ENCODE measurements at places on chromosomes 6 and 20.

DNA sequence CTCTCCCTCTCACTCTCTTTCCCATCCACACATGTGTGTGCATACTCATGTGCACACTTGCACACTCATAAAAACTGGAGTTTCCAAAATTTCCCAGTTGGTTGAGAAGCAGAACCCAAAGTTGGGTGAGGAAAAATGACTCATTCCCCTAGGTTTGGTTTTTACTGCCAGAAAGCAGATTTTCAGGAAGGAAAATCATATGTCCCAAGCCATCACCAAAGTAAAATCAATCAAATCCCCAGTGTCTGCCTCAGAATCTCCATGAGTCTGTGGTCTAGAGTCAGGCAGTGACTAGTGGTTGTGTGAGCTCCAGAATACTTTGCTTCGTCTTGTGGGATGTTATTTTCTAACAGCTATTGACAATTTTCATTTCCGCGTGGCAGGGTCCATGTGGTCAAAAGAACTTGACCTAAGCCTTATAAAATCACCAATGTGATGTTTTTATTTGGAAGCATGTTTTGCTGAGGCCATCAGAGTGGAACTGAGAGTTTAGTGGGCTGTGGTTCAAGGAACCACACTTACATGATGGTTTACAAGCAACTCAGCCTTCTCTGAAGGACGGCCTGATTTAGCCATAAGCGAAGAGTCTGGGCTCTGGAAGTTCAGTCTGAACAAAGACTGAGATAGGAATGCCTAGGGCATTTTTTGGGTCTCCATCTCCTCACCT is 81.9 kb upstream of the CCN6 start:
- no peak for DNase-seq

- no peak for DNase-seq
Measured at GRCh38 chr20:22703843-22704242, 119.5 kb upstream of the FOXA2 start.

GRCh38 chr20:57685146-57685758 is 24.6 kb downstream of the PMEPA1 start:
- DNase-seq = peak; percentile 43

DNA sequence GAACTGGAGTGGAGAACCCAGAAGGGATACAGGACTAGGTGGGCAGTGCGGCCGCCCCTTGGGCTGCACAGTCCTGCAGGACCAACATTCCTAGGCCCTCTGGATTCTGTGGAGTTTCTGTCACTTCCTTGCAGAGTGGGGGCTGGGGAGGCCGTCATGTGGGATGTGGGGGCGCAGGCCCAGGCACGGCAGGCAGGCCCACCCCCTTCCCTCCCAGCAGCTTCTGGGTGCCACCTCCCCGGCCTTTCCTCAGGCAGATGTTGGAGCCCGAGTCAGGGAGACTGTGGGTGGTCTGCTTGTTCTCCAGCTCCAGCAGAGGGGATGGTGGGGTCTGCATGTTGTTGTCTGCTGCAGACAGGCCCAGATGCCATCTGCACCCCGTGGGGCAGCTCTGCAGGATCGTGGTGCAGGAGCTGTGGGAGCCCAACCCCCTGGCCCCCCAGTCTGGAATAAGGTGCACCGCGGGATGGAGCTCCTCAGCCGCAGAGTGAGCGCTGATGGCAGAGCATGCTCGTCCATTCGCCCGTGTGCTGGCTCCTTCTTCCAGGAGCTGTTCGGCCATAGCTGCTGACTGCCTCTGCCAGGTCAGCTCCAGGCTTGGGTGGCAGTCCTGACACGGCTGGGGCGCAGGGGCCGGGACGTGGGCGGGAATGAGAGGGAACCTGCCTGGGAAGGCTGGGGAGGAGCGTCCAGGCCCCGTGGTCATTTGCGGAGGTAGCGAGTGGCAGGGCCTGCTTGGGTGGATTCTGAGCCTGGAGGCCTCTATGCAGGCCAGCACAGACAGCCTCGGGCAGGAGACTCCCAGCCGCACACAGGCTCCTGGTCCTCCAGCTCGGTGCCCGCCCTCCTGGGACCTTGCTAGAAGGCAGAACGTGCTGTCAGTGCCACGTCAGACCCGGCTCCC is 18.1 kb downstream of the SLC17A9 start:
- no peak for DNase-seq

DNA sequence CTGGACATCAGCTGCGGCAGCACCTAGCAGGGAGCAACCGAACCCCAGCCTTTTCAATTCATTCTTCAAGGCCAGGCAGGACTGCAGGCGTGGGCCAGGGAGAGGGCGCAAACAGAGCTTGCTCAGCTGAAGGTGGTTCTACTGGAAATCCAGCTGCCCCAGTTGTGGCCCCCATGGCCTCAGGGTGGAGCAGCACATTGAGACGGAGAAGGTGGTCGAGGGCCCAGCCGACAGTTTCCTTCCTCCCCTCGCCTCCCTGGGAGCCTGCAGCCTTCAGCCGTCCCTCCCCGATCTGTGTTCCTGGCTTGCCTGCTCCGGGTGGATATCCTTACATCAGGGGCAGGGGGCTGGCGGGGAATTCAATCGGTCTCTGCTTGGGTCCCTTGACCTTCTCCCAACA is 217.8 kb downstream of the ANKRD60 start:
- DNase-seq = no peak

- DNase-seq = no peak
Measured at GRCh38 chr6:32956176-32956575, 3.3 kb upstream of the HLA-DMA start.

DNA sequence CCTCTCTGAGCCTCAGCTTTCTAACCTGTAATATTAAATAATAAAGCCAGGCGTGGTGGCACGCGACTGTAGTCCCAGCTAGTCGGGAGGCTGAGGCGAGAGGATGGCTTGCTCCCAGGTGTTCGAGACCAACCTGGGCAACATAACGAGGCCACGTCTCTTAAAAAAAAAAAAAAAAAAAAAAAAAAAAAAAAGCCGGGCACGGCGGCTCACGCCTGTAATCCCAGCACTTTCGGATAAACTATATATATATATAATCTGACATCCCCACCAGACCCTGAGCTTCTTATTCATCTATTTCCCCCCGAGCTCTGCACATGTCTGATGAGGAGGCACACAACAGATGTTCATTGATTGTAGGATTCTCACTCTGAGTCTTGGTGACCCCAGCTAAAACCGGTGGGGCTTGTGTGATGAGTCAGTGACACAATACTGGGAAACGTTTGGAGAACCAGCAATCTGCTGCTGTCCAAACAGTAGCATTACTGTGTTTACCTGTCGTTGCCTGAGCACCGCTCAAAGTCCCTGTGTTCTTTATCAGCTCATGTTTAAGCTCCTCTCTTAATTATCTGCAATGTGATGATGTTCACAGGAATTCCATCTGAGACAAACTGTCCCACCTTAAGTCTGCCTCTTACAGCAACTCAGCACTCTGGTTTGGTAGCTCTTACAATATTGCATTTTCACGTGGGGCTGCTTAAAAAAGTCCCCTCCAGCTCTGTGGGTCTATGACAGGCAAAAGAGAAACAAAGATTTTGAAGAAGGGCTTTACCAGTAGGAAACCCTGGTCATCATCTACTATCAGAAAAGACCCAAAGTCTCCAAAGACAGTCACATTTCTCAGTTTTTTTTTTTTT is 1.0 kb upstream of the SPATA2 start:
- no peak for DNase-seq

DNA sequence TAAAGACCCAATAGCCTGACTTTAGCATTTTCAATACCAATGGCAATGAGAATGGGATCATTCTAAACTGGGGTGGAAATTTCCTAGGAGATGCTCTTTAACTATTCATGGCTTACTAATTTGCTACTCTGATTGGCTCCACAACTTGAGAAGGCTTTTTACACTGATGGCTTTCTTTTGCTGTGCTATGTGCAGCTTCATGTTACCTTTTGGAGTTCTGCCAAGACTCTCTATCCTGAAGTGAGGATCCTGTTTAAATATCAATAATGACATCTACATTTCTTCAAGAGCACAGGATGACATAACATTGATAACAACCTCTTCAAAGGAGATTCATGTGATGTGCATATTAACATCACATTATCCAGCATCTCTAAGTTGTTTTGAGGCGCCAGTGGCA is 43.4 kb upstream of the SIRPG start:
- no peak for DNase-seq

- DNase-seq = peak; percentile 89
Measured at GRCh38 chr20:50346374-50347283, 156.0 kb downstream of the CEBPB start.

GRCh38 chr6:13863699-13864155 is 49.4 kb upstream of the MCUR1 start:
- DNase-seq = no peak

DNA sequence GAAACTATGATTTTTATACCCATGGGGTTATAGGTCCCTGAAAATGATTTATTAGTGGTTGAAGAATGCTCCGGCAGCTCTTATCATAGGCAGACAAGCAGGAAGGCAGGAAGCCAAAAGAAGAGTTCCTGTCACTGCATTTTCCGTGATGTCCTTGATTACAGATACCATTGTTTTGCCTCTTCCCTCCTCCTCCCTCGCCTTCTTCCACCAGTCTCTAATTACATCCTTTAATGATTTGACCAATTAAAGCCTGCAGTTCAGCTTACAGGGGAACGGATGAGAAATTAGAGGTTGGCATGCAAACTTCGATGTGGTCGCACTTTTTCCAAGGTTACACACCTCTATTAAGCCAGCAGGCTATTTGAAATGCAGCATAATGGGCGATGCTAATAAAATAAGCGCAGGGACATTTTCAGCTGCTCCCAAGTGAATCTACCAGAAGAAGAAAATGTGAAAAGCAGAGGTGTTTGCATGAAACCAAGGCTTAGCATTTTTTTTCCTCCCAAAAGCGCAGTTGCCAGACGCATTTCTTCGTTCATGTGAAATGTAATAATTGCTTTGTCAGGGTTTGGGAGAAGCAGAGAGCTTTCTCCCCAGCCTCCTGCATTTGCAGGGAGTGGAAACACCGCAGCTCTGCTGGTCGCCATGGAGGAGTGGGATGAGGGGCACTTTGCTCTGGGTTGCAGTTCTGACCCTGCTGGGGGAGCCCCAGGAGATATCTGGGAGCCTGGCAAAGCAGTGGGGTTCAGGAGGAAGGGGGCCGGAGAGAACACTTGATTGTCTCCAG is 6.0 kb downstream of the NOX3 start:
- no peak for DNase-seq

- DNase-seq = no peak
Measured at GRCh38 chr6:114274836-114275235, 68.0 kb downstream of the HS3ST5 start.

GRCh38 chr6:119856136-119856535 is 506.6 kb upstream of the MAN1A1 start:
- DNase-seq = no peak

DNA sequence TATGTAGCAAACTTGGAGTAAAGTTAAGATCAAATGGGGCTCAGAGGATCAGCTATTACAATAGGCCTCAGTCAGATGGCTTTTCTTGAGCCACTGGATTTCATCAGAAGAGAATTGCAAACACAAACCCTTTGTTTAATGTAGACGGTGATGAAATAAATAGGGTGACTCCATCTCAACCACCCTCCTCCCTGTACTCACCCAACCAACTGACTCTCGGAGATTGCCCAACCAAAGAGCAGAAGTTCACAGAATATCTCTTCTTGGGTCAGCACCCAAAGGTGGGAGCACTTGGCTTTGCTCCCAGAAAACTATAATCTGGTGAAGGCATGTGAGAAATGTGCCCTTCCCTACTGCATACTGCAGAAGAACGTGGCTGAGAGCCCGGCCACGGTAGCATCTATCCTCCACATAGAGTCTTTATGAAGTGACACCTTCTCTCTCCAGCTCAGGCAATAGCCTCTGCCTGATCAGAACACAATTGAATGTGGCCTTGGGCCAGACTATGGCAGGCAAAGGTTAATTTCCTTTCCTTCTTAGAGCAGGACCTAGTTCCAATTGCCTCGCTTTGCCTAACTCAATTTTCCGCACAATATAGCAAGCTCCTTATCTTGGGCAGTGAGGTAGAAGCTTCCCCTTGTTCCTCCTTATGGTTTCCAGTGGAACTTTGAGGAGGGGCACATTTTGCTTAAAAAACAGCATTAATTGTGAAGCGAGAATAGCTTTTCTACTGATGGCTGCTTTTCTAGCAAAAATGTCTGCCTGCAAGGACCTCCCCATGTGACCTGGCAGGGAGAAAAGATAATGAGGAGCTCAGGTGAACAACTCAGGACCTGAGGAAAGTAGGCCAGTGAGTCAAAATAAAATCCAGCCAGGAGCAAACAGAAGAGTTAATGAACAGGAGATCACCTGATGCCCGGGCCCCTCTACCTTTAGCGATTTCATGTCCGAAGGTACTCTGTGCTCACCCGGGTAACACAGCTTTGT is 79.4 kb downstream of the GFOD1 start:
- DNase-seq = no peak

- DNase-seq = peak; percentile 87
Measured at GRCh38 chr20:63863798-63864544, 1.1 kb upstream of the TPD52L2 start.

GRCh38 chr6:104462811-104463599 is 396.7 kb downstream of the HACE1 start:
- DNase-seq = no peak

DNA sequence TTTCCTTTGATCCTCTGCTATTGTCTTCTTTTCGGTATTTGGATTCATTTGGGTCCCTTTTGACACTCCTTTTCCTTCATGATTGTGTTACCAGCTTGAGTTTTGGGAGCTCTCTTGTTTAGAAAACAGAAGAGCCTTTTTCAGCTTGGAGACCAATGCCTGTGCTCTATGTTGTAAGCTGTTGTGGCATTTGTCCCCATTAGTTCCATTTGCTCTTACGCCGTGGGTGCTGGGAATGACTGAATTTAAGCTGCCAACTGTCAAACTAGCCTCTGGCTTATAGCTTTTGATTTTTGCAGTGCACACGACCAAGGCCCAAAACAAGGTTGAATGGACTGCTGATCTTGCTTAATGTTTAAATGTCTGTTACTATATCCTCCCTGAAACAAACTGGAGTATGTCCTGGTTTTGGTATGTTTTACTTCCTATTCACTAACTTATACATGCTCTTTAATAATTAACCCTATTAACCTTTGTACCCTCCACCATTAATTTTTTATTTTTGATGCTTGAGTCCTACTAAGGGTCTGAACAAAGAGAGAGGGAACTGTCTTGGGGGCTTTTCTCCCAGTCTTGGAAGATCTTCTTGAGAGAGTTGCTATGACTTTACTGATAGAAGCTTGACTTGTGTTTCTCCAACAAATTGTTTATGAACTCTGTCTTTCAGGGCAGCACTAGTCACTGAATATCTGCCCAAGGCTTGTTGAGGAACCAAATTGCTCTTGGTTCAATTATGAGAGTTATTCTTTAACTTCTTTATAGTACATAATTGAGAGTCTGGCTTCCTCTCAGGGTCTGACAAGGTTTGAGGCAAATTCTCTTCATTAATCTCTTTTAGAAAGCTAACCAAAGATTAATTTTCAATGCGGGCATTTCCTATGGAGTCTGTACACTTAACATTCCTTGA is 100.3 kb upstream of the SIRPG start:
- DNase-seq = peak; percentile 47

GRCh38 chr6:126821706-126822105 is 296.8 kb upstream of the RSPO3 start:
- DNase-seq = no peak

GRCh38 chr6:151291722-151292059 is 51.9 kb downstream of the AKAP12 start:
- no peak for DNase-seq

GRCh38 chr6:41642090-41642959 is 4.1 kb downstream of the MDFI start:
- DNase-seq = no peak

- DNase-seq = no peak
Measured at GRCh38 chr20:40486297-40486696, 202.7 kb downstream of the MAFB start.

GRCh38 chr6:33248643-33248931 is 23.1 kb downstream of the VPS52 start:
- no peak for DNase-seq

All from Ammon's horn (tissue), 1 donor.